SIG-M5 (cell line): ENCODE measurements at places on chromosomes 2 and 18.

DNA sequence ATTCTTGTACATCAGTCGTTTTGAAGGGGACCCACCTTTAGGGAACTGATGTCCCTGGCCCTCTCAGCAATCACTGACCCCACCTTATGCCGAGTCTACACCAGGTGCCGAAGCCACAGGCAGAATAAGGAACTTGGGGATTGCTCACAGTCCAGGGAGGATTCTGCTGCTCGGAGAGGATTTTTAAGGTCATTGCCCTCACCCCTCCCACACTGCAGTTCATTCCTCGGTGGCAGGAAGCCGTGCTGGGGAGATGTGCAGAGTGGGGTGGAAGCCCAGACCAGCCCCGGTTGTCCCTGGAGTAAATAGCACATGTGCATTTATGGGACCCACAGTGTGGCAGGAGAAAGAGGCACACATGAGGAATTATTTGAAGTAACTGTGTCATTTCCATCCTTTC lies 50.4 kb downstream of the PLB1 start:
- no peak for DNase-seq

DNA sequence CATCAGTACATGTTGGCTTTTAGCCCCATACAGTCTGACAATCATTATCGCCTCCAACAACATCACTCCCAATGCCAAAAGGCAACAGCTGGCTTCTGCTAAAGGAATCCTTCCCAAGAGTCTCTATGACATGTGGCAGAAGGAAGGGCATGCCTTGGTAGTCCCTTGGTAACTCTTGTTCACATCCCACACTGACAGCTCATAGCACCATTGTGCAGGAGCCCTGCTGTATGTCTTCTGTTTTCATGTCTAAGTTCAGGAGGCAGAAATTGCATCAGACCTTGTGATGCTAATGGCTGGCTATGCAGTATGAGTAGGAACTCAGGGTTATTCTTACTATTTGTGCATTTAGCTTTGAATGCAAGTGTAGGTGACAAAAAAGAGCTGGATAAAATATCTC lies 392.1 kb downstream of the PTH2R start:
- DNase-seq = no peak

GRCh38 chr2:21228041-21228895 lies 104.5 kb downstream of the TDRD15 start:
- DNase-seq = no peak

- DNase-seq = no peak
These were observed 2.0 kb upstream of the DES start for GRCh38 chr2:219416235-219416602.

DNA sequence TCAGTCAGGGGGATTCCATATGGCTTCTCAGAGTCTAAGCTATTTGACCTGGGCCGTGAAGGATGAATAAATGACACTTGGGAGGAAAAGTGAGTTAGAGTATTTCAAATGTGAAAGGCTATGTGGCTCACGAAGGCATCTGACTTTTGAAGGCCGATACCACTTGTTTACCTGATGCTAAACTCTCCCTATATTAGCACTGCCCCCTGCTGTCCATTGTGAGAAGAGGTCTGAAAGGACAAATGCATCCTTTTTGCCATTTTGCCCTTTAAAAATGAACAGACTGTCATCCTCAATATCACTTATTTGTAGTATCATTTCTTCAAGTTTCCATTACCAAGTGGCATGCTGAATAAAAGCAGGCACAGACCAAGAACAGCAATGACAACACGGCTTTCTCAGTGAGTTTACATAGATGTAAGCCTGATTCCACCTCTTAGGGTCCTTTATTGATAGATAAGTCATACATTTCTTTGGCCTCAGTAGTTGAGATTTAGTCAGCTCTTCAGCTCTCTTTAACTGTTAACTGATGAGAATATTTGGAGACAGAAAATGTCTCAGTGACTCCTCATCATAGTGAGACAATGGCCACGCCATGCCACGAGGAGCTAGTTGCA lies 40.1 kb downstream of the DOCK10 start:
- DNase-seq = no peak

- DNase-seq = no peak
These were observed 577.1 kb downstream of the ARHGAP15 start for GRCh38 chr2:143706354-143706753.

DNA sequence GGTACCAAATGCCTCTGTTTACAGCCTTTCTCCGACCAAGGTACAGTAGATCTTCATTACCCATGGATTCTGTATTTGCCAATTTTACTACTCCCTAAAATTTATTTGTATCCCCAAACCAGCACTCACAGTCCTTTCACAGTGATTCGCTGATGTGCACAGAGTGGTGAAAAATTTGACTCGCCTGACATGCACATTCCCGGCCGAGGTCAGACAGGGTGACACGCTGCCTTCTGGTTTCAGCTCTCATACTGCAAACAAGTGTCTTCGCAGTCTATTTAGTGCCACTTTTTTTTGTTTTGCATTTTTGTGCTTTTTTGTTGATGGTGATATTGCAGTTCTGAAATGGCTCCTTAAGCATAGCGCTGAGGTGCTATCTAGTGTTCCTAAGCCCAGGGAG lies 71.0 kb downstream of the MAPK4 start:
- DNase-seq = no peak
